Activated CD4-positive, alpha-beta T cell treated with anti-CD3 and anti-CD28 coated beads, Interleukin-2, amount 50 U/mL, for 4 hours (primary cell): ENCODE measurements at places on chromosomes 7 and 10.

DNA sequence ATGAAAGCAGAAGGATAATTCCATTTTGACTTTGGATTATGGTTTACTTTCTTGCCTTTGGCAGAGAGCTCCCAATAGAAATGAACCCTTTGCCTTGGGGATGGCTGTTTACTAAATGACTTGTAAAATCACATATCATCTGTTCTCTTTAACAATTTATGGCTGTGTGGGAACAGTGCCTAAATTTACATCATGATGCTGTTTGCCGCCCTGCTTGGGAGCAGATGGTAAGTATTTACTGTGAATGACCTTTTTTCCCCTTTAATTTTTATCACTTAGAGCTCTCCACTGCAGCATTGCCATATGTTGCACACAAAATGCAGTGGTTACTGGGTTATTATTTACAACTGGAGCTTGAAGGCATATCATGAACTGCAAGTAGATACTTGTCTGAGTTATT, 13.4 kb downstream of the HEPACAM2 start:
- no peak for DNase-seq

DNA sequence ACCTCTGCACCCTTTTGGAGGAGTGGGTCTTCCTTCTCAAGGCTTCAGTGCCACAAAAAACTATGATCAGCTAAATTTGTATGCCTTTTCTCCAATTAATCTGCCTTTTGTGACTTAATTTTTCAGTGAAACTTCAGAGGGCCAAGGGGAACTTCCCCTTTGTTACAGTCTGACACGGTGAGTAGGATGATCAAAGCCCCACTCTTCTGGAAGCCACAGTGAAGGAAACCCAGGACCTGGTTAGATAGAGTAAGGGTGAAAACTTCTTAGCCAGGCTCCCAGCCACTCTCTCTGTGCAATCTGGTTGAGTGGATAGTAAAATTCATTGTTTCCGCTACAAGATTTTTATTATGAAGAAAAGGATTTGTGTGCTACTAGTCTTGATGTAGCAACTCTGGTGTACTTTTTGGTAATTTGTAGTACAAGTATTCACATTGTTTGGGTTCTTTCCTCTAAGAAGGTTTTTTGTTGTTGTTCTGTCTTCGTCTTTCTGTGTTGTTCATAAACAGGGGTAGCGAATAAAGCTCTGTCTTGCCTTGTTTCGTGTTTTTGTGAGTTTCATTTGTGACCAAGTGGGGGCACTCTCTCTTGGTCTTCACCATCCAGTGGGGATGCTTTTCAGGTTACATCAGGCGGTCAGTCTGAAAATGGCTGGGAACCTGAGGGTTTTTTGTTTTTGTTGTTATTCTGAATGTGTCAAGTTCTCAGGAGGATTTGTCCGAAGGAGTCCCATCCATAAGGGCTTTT, 268.5 kb upstream of the NPSR1 start:
- DNase-seq, result no peak

DNA sequence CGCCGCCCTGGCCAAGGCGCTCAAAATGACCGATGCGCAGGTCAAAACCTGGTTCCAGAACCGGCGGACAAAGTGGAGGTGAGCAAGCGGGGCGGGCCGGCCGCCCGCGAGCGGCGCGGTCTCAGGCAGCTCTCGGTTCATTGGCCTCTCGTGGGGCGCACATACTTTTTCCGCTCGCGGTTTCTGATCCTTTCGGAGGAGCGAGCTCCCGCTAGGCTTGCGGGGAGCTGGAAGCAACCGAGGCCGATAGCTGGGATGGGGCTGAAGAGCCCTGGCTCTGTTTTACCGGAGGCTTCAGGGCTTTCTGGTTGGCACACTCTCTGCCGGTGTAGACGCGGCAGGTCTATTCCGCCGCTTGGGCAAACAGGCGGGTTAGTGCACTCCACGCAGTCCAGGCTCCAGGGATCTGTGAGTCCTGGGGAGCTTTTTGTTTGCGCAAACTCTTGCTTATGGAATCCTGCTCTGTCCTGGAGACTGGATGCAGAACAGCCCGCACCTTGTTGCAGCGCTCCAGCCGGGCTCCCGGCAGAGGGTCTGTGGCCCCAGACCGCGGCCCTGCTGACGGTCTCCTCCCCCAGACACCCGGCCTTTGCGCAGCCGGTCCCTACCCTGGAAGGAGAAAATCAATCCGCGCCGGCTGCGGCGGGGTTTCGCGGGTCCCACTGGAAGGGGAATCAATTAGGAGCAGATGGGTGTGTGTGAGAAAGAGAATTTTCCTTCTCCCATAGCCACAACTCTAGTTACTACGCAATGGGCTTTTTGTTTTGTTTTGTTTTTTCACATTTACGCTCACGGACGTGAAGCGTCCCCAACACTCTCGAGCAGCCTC, 3.4 kb downstream of the TLX1 start:
- DNase-seq, result no peak

- no peak for DNase-seq
Measured at GRCh38 chr7:23863209-23863787, 153.3 kb downstream of the STK31 start.

GRCh38 chr10:6148251-6148701, 54.5 kb upstream of the PFKFB3 start:
- no peak for DNase-seq

DNA sequence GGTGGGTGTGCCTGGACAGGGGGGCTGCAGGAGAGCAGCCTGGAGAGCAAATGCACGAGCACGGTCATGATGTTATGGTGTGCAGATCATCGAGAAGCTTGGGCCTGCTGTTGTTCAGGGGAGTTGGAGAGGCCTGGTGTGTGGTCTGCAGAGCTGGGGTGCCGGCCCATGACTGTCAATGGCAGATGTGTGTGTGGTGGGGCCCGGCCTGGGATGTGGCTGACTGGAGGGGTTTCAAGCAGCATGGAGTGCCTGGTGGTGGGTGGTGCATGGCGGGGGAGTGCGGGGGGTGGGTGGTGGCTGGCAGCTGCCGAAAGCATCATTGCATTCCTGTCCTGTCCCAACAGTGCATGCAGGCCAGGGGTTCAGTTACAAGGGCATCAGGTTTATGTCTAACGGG, 122.6 kb downstream of the DOCK1 start:
- DNase-seq, result no peak

DNA sequence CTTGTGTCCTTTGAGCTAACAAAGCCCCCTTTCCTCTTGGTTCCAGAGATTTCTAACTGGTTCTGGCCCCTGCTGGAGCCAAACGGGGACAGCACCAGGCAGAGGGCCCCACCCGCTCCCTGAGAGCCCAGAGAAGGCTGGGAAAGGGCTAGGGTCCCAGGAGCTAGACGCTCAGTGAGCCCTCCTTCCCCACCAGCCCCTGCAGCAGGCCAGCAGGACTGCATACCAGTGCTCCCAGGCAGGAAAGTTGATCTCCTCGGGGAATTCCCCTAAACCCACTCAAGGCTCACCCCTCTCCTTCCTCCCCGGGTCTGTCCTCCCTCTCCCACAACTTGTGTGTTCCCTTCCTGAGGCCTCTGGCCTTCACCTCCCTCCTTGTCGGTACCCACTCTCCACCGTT, 47.7 kb downstream of the PAX2 start:
- no peak for DNase-seq
